Right ventricle myocardium superior (tissue), 1 donor: ENCODE measurements at places on chromosomes 1 and 21.

DNA sequence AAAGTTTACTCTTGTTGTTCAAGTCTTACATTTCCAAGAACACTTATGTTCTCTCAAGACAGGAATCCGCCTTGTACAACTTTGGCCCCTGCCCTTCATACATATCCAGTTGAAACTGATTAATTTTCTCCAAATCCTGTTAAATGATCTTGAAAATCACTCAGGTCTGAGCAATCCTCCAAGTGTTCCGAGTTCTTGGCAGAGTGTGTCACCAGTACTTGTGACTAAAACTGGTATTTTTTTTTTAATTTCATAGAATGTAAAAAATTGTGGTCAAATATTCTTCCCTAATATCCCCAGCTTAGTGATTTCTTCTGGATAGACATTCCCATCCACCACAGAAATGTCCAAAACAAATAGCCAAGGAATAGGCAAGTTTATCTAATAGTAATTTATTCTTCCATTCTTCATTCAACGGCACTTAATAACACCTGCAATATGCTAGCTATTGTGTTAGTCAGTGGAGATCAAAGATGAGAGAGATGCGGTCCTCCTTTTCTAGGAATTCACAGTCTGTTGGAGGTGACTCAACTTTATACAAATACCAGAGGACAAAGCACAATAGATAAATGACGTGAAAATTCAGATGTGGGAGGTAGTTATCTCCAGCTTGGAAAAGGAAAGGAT lies 71.4 kb downstream of the DIRAS3 start:
- DNase-seq: no peak

DNA sequence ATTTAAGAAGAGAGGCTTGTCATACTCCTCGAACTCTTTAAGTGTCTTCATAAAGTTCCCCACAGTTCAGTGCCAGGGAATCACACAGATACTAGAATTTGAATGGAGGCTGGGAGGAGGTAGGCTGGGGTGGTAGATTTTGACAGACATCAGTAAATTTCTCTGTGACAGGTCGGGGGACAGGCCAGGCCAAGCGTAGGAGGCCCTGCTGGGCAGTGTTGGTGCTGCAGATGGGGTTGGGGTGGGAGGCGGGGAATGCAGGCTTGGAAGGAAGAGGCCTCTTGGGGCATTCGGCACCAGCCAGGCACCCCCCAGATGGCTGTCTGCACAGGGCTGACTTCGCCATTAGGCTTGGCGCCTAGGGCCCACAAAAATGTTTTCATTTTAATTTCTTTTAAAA lies 84.0 kb downstream of the MAN1C1 start:
- DNase-seq: no peak

GRCh38 chr1:212013672-212014071 lies 21.7 kb downstream of the INTS7 start:
- DNase-seq: no peak

DNA sequence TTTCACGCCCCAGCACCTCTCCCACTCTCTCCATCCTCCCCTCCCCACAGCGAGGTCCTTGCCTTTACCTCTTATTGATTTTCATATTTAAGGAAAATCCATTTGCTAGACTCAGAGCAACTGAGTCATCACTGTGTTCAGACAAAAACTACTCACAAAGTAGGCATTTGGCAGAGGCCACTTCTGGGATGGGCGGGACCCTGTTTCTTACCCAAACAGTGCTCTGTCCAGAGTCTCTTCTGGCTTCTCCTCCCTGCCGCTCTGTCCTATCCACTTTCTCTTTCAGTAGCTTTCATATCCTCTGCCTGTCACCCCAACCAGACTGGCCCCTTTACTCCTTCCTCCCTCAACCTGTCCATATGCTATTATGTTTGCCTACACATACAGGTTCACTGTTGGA lies 2.4 kb upstream of the NAV1 start:
- DNase-seq: peak; percentile 73

DNA sequence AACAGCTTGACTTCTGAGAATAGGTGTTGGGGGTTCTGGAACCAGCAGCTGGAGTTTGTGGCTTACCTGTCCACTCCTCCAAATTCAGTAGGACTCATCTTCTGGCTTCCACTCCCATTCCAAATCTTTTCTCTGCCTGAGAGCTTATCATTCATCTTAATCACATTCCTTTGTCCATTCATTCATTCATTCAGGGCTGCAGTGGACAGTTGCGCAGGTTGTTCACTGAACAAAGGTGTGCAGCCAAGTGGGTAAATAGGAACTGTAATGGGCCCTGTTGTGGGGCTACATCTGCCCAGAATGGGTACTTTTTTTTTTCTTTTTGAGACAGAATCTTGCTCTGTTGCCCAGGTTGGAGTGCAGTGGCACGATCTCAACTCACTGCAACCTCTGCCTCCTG lies 3.4 kb upstream of the HSPG2 start:
- DNase-seq: no peak

DNA sequence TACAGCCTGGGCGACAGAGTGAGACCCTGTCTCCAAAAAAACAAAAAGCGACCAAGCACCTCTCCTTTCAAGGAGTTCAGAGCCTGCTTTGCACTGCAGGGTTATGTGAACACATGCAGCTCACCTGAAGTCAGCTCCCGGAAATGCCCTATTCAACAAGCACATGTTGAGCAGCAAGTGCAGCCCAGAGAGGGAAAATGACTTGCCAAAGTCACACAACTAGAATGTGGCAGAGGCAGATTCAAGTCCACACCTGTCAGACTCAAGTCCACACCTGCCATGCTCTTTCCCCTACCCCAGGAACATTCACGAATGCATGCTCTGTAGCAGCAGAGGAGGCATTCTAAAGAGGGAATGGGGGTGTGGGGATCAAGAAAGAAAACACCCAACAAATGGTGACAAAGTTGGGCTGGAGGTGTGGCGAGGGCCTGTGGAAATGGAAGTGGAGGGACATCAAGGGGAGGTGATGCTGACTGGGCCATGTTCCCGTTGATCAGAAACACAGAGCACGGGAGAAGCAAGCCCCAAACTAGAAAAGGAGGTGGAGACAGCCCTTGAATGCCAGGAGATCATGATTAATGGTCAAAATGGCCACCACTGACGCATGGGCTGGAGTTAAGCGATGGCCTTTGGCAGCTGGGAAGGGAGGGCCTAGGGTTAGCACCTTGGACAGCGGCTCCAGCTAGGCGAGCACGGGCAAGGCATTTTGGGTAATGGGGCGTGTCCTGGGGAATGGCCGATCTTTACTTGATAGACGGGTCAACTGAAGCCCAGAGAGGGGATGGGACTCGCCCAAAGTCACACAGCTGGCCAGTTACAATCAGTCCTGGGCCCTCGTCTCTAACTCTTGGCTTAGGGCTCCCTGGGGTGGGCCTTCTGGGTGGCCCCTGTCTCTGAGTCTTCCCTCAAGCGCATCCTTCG lies 21.5 kb downstream of the RAP1GAP start:
- DNase-seq: peak; percentile 52

- no peak for DNase-seq
Observed at GRCh38 chr1:116185161-116185701, 74.0 kb downstream of the MAB21L3 start.

DNA sequence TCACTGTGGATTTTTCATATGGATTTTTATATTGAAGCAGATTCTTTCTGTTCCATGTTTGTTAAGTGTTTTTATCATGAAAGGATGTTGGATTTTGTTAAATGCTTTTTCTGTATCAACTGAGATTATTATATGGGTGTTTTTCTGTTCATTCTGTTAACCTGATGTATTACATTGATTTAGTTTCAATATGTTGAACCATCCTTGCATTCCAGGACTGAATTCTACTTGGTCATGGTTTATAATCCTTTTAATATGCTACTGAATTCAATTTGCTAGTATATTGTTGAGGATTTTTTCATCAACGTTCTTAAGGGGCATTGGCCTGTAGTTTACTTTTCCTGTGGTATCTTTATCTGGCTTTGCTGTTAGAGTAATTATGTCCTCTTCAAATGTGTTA lies 55.8 kb downstream of the CCDC30 start:
- no peak for DNase-seq

GRCh38 chr1:41501581-41501980 lies 17.1 kb upstream of the EDN2 start:
- no peak for DNase-seq

DNA sequence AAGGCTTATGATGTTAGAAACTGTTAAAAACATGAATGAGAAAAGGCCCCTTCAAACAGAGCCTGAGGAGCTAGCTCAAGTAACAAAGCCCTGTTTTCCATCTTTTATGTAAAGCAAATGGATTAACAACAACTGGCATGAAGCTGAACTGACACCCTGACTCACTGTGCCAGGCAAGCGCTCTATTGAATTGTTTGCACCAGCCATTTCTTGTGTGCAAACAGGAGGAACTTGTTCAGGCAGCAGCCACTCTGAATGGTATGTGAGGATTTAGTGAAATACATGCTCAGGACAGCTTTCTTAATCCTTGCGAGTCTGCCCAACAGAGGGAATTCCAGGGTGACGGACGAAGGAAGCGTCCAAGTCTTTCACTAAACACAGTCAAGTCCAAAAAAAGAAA lies 291.1 kb upstream of the ADGRL2 start:
- DNase-seq: no peak
